ENCODE measurements at places on chromosomes 12 and 14.
A peak's percentile ranks its signal among the peaks of the same experiment; 100 is the strongest.

- no peak for DNase-seq
Measured at GRCh38 chr12:130775953-130776856, 60.1 kb upstream of the RIMBP2 start.

- no peak for DNase-seq
Measured at GRCh38 chr12:118188690-118189371, 52.9 kb downstream of the PEBP1 start.

DNA sequence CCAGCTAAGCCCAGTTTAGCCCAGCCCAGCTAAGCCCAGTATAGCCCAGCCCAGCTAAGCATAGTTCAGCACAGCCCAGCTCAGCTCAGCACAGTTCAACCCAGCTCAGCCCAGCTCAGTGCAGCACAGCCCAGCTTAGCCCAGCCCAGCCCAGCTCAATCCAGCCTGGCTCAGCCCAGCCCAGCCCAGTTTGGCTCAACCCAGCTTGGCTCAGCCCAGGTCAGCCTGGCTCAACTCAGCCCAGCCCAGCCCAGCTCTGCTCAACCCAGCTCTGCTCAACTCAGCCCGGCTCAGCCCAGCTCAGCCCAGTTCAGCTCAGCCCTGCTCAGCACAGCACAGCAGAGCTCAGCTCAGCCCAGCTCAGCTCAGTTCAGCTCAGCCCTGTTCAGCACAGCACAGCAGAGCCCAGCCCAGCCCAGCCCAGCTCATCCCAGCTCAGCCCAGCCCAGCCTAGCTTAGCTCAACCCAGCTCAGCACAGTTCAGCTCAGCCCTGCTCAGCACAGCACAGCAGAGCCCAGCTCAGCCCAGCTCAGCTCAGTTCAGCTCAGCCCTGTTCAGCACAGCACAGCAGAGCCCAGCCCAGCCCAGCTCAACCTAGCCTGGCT, 330.9 kb downstream of the TMEM121 start:
- peak; percentile 7 for DNase-seq

DNA sequence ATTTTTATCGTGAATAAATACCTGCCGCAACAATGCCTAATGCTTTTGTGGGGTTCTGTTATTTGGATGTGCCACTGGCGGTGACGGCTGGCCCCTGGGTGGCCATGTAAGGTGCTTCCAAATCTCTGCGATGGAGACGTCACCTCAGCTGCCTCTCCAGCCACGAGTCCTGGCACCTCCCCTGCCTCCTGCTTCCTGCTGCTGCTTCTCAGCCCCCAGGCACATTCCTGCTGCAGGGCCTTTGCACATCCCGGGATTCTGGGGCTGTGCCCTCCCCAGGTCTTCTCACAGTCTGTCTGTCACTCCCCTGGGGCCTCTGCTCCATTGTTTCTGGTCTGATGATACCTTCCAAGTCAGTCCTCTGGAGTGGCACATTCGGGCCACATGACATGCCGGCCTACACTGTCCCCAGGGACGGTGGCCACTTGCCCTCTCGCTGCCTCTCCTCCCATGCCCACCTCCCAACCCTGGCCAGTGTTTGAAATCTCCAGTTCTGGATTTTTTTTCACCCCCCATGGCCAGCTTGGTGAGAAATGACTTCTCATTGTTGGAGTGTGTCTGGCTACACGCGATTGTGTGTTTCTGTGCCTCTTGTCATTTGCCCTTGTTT, 151.8 kb downstream of the KIF26A start:
- DNase-seq: no peak

GRCh38 chr12:14776236-14776961, 26.9 kb downstream of the WBP11 start:
- no peak for DNase-seq

DNA sequence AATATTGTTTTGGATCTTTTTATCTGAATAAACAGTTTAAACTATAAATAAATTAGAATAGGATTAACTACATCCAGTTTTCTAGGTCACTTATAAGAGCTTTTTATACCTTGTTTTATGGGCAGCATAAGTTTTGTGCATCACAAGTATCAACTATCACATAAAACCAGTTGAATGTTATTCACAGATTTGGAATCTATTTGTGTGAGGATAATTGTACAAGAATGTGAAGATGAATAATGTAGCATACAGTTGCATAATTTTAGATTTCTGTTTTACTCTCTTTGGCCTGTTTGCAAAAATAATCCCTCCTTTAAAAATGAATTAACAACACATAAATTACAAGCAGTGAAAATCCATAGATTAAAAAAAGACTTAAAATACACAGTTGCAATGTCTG, 88.8 kb downstream of the SCFD1 start:
- DNase-seq: no peak

GRCh38 chr12:90546511-90546910, 408.5 kb downstream of the CCER1 start:
- no peak for DNase-seq

DNA sequence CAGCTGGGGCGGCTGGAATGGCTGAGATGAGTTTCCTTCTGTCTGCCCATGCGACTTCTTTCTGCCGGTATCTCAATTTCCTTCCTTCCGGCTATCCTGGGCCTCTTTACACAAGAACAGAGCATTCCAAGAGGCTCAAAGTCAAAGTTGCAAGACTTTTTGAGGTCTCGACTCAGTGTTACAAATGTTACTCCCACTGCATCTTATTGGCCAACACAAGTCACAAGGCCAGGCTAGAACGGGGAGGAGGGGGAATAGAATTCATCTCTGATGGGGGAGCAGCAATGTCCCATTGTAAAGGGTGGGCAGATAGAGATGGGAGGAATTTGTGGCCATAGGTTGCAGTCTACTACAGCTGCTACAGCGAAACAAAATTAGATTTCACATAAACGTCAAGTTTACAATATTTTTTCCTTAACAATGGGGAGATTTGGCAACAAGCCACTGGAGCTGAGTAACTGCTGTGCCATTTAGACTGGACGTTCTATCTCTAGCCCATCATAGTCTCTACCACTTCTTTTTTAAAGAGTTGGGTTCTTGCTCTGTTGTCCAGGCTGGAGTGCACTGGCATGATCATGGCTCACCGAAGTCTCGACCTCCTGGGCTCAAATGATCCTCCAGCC, 9.5 kb upstream of the NYNRIN start:
- no peak for DNase-seq

- no peak for DNase-seq
Measured at GRCh38 chr14:33786091-33786825, 164.6 kb downstream of the EGLN3 start.

DNA sequence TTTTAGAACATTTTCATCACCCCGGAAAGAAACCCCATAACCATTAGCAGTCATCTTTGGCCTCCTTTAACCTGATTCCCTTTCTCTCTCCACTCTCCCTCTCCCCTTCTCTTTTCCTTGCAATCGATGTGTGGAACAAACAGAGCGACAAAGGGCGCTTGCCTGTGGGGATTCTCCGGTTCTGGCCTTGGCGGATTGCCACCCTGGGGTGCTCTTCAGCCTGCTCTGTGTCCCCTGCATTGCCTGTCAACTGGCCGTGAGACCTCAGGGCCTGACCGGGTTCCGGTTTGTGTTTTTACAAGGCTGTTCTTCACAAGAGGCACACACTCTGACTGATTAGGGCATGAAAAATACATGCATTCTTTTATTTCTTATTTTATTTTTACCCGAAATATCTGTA, 27.8 kb downstream of the LRTM2 start:
- DNase-seq: no peak

DNA sequence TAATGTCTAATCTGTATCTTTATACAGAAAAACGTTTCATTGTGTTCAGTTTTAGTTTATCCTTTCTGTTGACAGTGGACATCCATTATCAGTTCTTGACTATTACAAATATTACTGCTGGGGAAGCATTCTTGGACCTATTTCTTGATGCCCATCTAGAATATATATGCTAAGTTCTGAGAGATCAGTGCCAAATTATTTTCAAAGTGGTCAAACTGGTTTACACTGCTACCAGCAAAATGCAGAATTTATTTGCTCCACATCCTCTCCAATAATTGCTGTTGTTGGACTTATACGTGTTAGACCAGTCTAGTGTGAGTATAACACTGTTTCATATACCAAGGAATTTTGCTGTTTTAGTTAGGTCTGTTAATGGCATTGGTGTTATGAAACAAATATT, 85.5 kb upstream of the TRAF3 start:
- no peak for DNase-seq

DNA sequence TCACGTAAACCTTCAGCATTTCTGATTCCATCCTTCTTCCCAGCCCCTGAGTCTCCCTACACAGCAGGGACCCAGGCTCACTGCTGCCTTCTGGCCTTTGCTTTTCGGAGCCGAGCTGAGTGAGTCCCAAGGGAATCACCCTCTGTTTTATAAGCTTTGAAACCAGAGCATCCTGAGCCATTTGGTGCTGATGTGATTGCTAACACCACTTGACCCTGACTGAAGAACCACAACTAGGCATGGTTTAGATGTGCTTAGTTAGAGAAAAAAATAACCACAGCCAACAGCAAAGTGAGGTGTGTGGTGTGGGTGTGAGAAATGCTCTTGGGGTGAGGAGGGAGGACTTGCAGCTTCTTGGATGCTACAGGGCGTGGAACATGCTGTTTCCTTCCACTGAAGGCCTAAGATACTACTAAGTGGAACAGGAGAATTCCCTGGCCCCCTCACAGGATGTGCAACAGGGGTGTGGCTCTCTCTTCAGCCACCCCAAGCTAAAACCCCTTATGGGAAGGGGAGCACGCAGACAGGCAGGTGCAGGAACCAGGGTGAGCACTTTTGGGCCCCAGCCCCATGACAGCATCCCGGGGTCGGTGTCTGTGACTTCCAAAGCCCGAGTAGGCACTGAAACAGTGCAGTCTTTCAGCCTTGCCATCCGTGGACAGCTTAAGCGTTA, at the start of gene TC2N:
Gene TC2N, minus strand, starts transcription at position 221 of the 673 bp plus-strand sequence. CDS start 53,767 bp downstream, outside the sequence.
- no peak for DNase-seq

DNA sequence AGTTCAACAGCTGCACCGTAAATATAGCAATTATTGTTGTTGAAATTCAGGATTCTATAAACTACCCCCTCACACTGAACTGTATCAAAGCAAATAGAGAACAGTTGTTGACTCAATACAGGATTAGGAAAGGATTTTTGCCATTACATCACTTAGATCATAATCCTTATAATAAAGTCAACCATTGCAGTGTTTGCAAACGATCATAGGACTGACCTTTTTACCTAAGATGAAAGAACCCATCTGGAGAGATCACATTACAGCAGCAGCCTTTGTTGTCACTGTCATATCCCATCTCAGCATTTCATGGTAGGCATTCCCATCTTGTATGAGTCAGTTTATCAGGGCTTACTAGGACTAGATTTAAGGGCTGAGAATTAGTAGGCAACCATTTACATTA, 96.1 kb downstream of the IPO8 start:
- DNase-seq: no peak

DNA sequence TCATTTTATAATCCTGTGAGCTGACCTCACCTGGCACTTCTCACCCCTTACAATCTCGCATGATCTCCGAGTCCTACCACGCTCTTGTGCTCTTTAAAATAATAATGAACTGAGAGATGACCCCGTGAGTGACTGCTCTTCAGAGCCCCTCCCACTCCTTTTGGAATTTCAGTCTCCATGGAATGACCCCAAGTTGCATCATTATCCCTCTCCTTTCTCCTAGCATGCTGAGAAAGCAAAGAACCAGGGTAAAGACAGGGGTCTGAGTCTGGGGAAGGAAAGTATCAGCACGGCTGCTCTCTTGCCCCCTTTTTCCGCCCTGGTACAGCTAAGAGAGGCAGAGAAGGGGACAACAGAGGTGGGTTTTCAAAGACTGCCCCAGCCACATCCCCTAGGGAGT, 178.3 kb upstream of the PLEKHA5 start:
- DNase-seq: no peak

DNA sequence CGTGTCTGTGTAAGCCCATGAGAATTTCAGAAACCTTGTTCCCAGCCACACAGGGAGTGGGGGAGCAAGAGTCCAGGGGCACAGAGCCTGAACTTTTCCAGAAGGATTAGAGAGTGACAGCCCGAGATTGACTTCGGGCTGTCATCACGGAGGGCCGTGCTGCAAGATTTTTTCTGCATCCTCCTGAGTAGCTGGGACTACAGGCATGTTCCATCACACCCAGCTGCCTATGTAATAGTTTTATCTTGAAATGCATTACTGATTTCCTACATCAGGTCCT, 14.4 kb downstream of the EVL start:
- DNase-seq: no peak

- no peak for DNase-seq
Measured at GRCh38 chr12:45273717-45274271, 57.9 kb downstream of the ANO6 start.

DNA sequence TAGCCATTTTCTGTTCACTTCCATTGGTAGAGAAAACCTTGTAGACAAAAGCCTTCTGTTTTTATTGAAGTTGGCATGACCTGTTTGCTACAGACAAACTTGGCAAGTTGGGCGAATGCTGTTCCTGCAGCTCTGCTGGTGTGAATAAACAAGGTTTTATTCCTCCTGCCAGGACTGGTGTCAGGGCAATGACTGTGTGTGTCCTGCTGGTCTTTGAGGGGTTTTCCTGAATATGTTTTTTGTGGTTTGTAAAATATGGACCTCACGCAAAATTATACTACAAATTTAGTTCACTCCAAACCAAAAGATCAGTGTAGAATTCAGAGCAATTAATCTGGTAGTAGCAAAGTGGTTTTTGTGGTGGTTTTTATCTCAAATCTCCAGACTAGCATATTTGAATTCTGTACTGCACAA, 140.8 kb downstream of the ERC1 start:
- DNase-seq: no peak

DNA sequence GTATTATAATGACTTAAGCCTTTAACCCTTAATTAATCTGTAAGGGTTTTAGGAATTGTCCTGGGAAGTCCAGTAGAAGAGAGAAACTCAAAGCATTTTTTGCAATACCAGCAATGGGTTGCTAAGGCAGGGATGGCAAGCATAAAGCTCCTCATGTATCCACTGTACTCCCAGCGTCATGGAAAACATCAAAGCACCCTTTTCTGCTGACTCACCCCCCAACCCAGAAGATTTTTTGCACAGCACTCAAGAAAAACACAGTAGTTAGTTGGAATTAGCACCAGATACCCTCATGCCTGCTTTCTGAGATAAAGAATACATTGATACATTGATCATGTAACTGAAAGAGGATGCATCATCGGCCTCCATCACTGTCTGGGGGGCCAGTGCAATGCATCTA, 199.1 kb upstream of the CNOT2 start:
- no peak for DNase-seq

- no peak for DNase-seq
Measured at GRCh38 chr12:25276199-25276937, 25.6 kb upstream of the KRAS start.

GRCh38 chr14:100774164-100774537, 47.5 kb downstream of the DLK1 start:
- no peak for DNase-seq

- no peak for DNase-seq
Measured at GRCh38 chr12:10614056-10614370, 604 bp upstream of the MAGOHB start.

GRCh38 chr12:91964501-91964900, 181.1 kb downstream of the BTG1 start:
- DNase-seq: no peak

- DNase-seq: no peak
Measured at GRCh38 chr12:109069307-109070271, 17.2 kb downstream of the USP30 start.
